Stimulated activated CD4-positive, alpha-beta T cell treated with anti-CD3 and anti-CD28 coated beads, Interleukin-1b, Interleukin-23, amount 100 ng/mL, for 1 hour (primary cell): ENCODE measurements at places on chromosomes 3 and 15.

DNA sequence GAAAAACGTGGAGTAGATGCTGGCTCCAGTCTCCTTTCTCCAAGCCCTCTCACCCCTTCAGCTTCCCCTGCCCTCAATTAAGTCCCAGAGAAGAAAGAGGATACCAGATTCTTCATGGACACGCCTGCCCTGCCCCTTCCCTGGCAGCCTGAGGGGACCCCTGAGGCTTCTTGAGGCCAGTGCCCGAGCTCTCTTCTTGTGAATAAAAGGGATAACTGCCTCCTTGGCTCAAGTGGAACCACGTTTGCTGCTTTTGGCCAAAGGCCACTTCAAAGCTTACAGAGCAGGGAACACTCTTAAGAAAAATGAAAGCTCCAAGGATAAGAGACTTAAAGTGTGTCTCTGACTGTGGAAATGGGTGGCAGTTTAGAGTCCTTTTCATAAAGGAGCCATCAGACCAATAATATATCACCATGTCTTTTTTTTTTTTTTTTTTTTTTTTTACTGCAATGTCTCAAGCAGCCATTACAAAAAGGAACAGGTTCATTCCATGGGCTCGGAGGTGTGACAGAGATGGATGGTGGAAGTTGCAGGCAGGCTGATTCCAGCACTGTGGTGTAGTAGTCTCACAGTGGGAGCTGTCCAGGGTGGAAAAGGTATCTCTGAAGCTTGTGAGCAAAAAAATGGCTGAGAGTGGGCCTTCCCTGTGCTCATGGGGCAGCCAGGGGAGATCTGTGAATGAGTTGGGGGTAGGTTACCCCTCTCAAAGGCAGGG, 108.8 kb downstream of the SEMA5B start:
- DNase-seq: no peak

DNA sequence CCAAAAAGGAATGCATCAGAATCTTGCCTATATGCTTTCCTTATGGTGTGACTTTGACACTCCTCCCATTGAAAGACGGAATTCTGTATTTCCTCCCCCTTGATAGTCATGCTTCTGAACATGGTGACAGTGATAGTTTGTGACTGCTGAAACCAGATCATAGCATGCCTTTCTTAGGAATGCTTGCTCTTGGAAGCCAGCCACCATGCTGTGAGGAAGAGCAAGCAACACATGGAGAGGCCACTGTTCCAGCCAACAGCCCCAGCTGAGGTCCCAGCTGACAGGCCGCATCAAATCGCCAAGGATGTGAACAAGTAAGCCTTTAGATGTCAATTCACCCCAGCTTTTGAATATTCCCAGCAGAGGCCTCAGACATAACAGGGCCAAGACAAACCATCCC, 100.1 kb downstream of the IGF2BP2 start:
- DNase-seq: no peak

DNA sequence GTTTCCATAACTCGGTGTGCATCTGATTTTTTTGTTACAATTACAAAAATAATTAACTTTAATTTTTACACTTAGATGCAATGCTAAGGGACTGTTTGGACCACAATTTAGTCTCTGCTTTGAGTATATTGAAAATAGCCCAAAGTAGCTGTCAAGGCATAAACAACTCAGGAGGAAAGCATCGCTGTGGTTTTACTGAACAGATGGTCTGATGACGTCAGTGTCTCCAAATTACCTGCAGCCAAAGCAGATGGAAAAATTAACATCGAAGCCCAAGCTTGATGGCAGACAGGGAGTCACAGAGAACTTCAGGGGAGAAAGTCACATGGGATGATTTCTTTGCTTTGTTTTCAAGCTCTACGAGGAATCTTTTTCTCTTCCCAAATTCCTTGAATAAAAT, 83.1 kb upstream of the PLCL2 start:
- DNase-seq: no peak

DNA sequence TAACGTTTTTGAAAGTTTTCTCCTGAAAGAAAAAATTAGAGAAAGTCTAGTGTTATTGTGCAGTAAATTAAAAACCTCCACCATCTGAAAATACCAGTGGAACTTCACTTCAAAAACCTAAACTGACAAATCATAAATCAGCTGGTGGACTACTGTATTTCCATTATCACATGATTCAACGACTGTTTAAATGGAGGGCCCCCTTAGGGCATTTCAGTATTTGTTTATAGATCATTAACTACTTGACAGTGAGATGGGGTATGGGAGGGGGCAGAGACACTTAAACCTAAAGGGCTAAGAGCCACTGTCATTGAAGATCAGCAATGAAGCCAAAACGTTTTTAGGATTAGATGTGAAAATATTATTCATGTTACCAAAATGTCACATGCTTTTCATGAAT, 8.8 kb upstream of the C15orf61 start:
- no peak for DNase-seq

GRCh38 chr3:141336672-141337522, 31.4 kb upstream of the ZBTB38 start:
- no peak for DNase-seq

DNA sequence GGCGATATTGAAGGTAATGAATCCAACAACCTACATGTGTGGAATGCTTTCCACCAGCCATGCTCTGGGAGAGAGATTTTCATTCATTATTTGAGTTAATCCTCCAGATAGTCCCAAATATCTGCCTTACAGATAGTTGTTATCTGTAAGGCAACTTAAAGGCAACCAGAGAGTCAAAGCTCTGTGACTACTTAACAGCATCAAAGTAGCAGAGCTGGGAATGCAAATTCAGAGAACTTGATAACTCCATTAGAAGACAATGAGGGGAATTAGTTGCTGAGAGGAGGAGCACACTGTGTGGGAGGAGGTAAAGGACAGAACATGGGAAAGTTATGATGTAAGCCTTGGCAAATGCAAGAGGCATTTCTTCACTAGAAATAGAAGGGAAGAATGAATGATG, 10.5 kb upstream of the CRBN start:
- no peak for DNase-seq

- no peak for DNase-seq
These were observed 104.9 kb downstream of the SOX14 start for GRCh38 chr3:137869022-137869421.

GRCh38 chr3:15023249-15023648, 41.9 kb downstream of the MRPS25 start:
- no peak for DNase-seq

GRCh38 chr3:125310623-125311081, 64.5 kb downstream of the ZNF148 start:
- peak; percentile 10 for DNase-seq

- DNase-seq: peak; percentile 2
These were observed 38.6 kb downstream of the ACSBG1 start for GRCh38 chr15:78195735-78196201.

DNA sequence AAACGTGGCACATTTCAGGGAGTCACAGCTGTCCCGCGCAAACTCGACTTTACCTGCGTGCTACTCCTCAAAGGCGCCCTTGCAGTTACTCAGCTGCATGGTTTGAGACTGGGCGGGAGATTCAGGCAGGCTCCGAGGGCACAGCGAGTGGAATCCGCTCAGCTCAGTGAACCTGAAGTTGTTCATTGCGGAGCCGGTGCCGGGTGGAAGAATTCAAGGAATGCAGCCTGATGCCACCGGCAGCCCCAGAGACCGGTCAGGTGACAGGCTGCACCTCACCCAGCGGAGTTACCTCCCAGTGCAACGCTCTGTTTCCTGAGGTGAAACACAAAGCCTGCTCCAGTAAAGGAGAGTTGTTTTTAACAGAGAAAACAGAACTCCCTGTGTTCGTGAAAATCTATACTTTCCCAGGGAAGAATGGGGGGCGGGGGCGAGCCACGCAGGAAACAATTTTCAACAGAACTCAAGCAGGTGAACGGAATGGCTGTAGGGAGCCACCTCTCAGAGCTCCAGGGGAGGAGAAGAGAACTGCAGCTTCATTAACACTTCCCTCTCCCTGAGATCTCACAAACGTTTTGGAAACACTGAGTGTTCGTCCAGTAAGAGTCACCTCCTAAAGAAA, 3.8 kb downstream of the VEPH1 start:
- no peak for DNase-seq

DNA sequence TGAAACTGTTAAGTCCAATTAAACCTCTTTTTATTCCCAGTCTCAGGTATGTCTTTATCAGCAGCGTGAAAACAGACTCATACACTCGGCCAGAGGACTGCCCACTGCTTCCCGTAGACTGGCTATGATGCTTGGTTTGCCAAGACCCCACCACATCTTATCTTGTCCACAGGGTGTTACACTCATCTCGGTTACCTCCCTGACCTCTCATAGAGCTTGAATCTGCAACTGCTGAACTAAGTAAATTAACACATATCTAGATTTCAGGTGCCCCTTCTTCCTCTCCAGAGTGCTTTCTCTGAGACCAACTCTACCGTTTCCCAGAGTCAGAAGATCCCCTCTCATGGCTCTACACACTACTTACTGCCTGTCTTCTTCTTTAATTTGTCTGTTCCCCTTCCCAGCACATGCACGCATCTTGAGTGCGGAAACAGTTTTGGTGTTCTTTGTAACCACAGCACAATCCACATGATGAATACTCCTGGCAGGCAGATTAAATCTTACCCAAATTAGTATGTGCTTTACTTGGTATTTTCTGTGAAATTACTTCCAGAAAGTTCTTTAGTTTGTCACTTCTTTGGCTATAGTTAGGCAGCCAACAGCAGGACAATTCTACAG, 49.7 kb downstream of the CD200 start:
- no peak for DNase-seq

- no peak for DNase-seq
These were observed 59.5 kb downstream of the CPA3 start for GRCh38 chr3:148924562-148924961.

DNA sequence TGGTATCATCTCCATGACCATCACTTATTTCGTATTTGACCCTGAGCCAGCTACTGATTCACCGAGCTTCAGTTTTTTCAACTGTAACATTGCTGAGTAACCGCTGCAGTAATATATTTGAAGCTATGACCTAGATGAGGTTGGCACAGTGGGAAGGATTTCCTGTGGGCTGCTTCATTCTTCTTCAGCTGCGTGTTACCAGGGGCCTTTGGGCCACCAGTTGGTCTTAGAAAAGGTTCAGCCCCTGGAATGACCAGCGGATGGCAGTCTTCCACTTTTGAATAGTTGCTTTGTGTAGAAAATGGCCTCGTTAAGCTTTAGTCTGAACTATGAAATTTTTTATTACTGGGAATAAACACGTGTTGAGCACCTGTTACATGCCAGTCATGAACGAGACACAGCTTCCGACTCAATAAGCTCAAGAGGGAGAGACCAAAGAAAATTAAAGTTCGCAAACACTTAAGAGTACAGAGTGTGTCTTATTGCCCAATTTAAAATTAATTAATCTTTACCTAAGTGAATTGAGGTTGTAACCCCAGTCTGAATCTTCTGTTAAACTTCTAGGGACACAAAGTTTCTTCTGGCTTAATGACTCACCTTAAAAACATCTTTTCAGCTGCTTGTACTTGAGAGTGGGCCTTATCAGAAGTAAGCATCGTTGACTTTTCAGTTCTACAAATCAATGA, 57.6 kb upstream of the NR2E3 start:
- DNase-seq: no peak

DNA sequence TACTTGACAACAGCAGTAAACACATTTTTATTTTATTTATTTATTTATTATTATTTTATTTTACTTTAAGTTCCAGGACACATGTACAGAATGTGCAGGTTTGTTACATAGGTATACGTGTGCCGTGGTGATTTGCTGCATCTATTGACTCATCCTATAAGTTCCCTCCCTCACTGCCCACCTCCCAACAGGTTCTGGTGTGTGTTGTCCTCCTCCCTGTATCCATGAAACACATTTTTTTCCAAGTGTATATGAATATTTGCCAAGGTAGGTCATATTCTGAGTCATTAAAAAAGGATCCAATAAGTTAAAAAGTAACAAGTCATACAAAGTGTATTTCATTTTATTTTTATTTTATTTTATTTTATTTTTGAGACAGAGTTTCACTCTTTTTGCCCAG, 567.3 kb upstream of the KCNMB2 start:
- DNase-seq: no peak

- DNase-seq: no peak
These were observed 14.6 kb upstream of the MME start for GRCh38 chr3:155065537-155065936.

DNA sequence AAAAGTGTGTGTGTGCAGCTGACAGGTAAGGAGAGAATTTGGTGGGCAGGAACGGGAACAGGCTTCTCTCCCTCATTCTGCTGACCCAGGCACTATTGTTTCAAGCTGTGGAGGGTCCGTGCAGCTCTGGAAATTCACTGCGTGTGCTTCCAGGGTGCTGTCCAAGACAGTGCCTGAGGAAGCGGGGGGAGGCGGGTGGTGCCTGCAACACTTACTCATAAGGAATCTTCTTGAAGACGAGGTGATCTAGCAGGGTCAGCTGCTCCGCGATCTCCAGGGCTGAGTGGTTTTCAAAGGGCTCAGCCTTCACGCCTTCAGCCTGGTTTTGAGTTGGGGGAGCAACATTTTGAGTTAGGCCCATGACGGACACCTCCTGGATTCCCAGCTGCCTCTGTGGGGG, 46.6 kb upstream of the CTSH start:
- DNase-seq: no peak

- no peak for DNase-seq
These were observed 1.4 kb upstream of the GHSR start for GRCh38 chr3:172449466-172450149.

GRCh38 chr3:174541708-174542315, 317.3 kb upstream of the NAALADL2 start:
- DNase-seq: no peak

GRCh38 chr3:179563271-179563783, 601 bp downstream of the ACTL6A start:
- DNase-seq: no peak

GRCh38 chr3:56989169-56989976, 71.1 kb upstream of the SPATA12 start:
- DNase-seq: no peak

DNA sequence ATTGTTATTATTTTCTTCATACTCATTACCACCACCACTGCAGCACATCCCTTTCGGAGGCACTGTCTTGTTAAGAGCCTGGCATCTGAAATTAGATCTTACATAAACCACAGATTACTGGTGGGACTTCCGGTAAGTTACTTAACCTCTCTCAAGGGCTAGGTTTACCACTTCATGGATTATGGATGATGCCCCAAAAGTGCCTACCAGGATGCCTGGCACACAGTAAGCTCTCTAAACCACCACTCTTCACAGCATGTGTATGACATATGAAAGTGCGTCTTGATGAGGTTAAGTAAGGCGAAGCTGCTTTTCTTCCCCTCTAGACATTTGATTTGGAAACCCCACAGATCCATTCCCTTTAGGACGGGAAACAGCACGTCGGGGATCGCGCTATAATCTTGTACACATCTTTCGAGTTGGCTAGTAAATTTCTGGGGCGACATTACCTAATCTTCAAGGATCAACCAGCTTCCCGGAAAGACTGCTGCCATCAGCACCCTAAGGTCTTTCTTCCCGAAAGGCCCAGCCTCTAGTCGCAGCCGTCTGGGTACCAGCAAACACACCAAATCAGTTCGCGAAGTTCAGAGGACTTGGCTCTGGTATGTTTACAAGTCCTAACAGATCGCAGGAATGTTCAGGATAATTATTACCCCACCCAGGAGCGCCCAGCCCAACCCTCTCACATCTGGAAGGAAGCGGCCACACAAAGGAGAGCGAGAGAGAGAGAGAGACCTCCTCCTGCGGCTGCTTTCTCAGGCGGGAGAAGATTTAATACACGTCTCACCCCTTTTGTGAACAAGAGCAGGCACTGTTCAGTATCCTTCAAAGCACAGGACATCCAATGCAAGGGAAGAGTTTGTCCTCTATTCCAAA, 155.1 kb upstream of the FRMD4B start:
- no peak for DNase-seq
